HFF-Myc (cell line): ENCODE measurements at places on chromosomes 4 and X.

DNA sequence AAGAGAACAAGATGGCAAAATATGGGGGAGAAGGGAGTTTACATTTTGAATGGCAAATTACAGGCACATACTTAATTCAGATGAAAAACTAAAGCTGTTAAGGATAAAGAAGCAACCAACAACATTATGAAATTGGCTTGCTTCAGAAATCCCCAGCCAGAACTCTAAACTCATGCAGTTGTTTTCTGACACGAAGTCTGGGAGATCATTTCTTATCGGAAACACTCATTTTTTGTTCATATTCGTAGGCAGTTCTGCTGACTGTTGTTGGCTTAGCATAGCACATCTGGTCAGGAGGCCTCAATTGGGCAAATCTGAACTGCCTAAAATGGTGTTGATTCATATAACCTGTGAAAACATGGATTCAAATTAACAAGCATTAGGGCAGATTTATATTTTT lies 33.0 kb upstream of the ARHGAP6 start:
- DNase-seq = no peak

GRCh38 chr4:56655627-56656345 lies 25.3 kb downstream of the HOPX start:
- DNase-seq = no peak

DNA sequence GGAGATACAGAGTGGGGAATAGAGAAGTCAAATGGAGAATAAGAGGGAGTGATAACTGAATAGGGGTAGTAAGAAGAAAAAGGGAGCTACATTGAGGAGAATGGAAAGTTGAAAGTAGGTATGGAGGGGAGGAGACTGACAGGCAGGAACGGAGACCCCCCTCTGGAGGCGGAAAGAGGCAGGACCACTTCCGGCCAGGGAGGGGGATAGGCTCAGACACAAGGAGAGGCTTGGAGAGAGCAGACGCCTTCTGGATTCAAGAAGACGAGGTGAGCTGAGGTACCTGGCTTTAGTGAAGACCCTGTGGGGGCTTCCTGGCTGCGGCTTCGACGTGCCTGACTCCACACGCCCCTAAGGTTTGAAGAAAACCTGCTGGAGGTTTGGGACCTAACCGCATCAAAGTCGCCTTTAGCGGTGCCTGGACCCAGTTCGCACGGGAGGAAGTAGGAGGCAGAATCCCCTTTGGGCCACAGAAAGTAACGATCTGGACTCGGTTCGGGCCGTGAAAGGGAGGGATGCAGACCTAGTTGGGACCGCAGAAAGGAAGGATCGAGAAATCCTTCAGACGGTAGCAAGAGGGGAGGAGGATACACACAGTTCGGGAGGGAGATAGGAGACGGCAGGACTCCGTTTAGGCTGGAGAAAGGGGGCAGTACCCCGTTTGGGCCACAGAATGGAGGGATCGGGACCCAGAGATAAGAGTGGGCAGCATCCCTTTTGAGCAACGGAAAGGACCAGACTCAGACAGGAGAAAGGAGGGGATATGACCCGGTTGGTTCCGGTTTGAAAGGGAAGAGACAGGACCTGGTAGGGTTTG lies at the start of gene TRO:
TSS of gene TRO (plus strand) at position 215 of the 817 bp plus-strand sequence. CDS start 1,423 bp downstream, outside the sequence.
- no peak for DNase-seq

DNA sequence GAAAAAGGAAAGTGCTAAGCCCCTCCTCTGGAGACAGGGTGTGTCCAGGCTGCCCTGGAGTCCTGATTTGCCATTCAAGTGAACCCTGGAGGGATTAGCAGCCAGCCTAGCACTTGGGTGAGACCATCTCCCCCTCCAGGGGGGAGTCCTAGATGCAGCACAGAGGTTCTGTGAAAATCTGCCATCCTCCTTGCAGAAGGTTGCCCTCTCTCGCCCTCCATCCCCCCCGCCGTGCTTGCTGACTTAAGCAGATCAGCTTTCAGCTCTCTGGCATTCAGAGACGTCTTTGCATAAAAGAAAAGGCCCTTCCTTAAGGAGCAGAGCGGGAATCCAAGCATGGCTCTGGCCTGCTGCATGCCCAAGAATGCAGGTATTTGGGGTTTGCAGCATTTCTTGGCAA lies 102.1 kb upstream of the SCML1 start:
- no peak for DNase-seq

- DNase-seq = peak; percentile 33
Observed at GRCh38 chrX:31423609-31424189, 351.9 kb upstream of the FTHL17 start.

- peak; percentile 71 for DNase-seq
Observed at GRCh38 chr4:54281054-54281766, 52.1 kb downstream of the PDGFRA start.

- DNase-seq = peak; percentile 51
Observed at GRCh38 chrX:135521405-135522131, 1.1 kb downstream of the INTS6L start.

GRCh38 chr4:38949411-38950051 lies 81.9 kb downstream of the FAM114A1 start:
- no peak for DNase-seq

- DNase-seq = no peak
Observed at GRCh38 chr4:142497606-142498005, 348.5 kb downstream of the INPP4B start.

DNA sequence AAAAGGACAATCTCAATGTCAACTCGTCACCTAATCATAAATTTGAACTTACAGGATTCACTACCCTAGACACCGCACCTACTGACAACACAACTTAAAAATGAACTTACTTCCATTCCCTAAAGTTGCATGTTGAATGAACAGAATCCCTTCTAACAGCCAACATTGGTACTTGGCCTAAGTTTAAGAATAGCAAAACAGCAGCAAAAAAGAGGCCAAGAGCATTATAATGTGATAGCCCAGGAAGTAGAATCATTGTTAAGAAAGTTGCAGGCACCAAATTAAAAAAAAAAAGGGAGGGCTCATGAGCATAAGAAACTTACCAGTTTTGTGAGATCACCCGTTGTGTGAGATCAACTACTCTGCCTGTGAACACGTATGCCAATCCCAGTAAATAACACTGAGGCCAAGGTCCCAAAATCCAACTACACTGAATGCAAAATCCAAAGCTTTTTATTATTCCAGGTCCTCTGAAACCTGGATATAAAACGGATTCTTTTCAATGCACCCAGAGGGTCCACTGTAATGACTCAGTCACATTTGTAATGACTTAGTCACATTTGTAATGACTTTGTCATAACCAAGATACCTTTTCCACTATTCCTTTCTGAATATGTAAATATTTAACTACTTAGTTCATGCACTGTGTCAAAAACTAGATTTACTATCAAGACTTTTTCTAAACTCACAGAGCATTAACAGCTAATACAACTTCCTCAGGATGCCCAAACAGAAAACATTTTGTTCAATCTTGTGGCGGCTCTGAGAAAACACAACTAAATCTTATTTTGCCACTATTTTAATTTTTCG lies 6.8 kb downstream of the HNRNPDL start:
- DNase-seq = no peak

GRCh38 chr4:23373261-23373660 lies 516.6 kb downstream of the PPARGC1A start:
- DNase-seq = no peak

DNA sequence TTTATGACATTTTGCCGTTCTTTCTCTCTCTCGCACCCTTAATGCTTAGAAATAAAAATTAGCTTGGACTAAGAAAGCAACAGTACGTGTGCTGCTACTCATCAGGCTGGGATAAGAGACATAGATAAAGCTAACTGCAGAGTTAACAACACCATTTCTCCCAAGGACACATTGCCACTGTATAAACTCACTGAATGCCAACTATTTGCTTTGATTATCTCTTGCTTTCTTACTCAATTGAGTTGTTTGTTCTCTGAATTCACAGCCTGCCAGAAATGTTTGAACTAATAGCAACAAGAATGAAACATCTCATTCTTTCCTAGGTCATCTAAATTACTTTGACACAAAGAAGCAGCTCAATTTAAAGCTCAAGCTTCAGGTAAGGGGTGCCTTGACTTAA lies 34.6 kb downstream of the F8 start:
- DNase-seq = no peak

GRCh38 chr4:2742081-2742822 lies 13.9 kb downstream of the TNIP2 start:
- no peak for DNase-seq

GRCh38 chr4:162350331-162350730 lies 186.5 kb upstream of the FSTL5 start:
- DNase-seq = no peak

DNA sequence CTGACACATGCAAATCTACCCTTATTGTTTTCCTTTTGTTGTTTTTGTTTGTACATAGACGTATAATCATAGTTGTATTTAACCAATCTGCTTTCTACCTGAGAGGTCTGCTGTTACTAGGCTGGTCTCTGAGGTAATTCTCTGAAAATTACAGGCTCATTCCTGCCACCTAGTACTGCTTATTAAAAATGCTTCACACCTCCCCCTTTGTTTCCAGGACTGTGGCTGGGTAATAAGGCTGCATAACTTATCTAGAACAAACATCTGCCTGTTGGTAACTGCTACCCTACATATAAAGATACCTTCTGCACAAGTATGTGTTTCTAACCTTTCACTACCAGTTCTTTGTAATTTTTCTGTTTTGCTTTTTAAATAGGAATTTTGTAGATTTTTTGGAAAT lies 34.2 kb downstream of the COX7B2 start:
- DNase-seq = no peak

- no peak for DNase-seq
Observed at GRCh38 chr4:6362243-6362885, 92.7 kb downstream of the WFS1 start.

DNA sequence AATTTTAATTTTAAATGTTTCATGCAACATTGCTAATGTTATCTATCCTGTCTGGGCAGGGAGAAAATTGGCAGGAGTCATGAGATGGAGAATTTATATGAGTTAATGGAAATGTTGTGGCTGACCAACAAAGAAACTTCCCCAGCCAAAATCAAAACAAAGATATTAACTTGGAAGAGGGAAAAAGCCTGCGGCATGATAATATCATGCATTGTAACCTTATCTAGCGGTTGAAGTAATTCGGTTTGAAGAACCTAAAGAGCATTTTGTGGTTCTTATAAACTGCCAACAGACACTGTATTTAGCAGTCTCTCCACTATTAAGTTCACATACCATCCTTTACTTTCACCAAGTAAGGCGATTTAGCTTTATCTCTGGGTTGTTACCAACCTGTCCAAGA lies 42.3 kb downstream of the DKK2 start:
- DNase-seq = no peak

DNA sequence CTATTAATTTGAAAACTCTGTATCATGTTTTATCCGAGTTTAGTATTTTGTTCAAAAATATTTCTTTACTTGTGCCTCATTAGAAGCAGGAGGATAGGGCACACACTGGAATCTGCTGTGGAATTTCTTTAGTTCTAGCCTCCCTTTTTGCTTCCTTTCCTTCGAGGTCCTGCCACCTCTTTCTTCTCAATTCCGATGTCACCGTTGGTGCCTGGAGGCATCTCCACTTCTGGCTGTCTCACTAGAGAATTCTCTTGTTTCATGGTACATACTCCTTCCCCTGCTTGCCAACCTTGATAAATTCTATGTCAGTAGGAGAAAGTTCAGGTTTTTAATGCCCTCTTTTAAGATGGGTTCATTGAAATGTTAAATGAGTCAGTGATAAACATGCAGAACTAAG lies 140.1 kb downstream of the ANK2 start:
- DNase-seq = no peak

- DNase-seq = peak; percentile 17
Observed at GRCh38 chrX:71282514-71283402, 677 bp upstream of the NONO start.

GRCh38 chrX:130704053-130705038 lies 198.7 kb downstream of the ENOX2 start:
- no peak for DNase-seq

DNA sequence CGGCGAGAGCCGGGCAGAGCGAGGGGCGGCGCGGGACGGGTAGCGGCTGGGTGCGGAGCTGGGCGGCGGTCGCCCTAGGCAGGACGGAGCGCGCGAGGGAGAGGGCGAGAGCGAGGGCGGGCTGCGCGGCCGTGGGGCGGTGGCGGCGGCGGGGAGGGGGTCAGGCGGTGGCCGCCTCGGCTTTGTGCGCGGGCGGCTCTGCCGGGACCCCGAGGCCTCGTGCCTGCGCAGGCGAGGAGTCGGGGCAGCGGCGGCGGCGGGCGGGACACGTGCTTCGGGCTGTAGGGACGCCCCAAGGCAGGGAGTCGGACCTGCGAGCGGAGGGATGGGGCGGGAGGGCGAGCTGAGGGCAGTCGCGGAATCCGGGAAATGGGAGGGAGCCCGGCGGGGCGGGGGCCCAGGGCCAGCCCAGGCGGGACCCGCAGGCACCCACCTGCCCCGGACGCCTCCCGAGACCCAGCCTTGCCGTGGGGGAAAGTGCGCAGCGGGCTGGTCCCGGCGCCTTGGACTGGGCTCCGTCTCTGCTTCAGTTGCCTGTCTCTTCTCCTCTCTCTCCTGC lies 465 bp downstream of the BMPR1B start:
- no peak for DNase-seq

GRCh38 chrX:8939322-8939721 lies 94.6 kb downstream of the FAM9B start:
- DNase-seq = no peak
